ENCODE measurements at places on chromosomes 1 and 21.

- DNase-seq, result no peak
Measured at GRCh38 chr1:31640964-31641363, 3.7 kb downstream of the PEF1 start.

DNA sequence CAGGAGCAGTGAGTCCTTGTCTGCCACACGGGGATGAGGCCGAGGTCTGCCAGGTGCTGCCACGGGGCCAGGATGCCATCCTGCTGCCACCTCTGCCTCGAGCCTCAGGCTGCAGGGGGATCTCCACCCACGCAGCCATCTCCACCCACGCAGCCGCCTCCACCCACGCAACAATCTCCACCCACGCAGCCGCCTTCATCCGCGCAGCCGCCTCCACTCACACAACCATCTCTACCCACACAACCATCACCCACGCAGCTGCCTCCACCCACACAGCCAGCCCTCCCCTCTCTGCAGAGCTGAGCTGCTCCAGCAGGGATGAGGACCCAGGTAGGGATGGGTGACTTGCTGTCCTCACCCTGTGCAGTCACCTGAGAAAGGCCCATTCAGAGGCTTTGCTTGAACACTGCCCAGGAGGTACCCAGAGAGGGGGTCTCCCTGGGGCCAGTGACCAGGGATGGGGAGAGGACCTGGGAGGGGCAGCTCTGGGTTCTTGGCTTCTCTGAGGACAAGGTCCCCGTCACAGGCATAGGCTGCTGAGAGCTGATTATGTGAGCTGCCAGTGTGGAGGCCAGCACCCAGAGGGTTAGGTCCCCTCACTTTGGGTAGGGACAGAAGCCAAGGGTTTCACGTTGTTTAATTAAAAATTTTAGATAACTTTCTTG, 46.6 kb upstream of the TTC34 start:
- no peak for DNase-seq

DNA sequence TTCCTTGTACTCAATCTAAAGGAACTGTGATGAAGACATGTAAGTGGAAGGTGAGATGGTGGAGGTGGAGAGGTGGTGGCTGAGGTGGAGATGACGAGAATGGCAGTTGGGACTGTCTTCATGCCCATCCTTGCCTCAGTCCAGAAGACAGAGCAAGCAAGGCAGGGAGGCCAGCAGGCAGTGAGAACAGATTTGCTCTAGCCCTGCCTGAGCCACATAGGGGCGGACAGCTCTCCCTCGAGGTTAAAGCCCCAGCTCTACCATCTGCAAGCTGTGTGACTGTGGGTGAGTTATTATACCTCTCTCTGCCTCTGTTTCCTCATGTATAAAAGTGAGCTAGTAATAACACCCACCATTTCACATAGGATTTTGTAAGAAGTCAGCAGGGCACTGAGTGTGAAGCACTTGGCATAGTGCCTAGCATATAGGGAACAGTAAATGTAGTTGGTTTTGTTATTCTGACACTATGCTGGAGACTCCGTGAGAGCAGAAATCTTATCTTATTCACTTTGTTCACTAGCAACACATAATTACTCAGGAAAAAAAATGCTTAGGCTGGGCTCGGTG, 4.8 kb upstream of the FAM110D start:
- no peak for DNase-seq

DNA sequence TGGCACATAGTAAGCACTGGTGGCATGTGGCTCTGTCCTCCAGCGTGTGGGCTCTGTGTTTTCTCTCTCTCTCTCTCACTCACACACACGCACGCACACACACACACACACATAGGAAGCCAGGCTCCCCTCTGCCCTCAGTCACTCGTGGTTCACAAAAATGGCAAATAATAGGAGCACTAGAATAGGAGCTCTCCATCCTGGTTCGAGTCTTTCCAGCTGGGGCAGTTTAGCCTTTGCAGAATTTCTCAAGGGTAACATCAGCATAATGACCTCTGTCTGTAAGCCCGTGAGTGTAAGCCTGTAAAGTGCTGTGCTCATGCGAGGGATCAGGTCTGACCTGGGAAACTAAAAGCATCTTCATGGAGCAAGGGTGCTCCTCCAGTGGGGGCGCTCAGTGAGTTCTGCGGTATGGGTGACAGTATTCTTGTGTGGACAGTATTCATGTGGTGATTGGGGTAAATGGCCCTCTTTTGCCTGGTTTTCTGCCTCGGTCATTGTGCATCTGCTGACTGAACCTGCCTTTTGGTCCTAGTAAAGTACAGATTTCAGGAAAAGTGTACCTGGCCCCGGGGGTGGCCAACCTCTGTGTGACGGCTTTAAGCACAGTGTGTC, 842 bp upstream of the ZC3H12A start:
- no peak for DNase-seq

GRCh38 chr1:119551218-119551617, 44.2 kb downstream of the HSD3B1 start:
- no peak for DNase-seq

- DNase-seq, result no peak
Measured at GRCh38 chr21:41393876-41394465, 32.1 kb upstream of the MX1 start.

DNA sequence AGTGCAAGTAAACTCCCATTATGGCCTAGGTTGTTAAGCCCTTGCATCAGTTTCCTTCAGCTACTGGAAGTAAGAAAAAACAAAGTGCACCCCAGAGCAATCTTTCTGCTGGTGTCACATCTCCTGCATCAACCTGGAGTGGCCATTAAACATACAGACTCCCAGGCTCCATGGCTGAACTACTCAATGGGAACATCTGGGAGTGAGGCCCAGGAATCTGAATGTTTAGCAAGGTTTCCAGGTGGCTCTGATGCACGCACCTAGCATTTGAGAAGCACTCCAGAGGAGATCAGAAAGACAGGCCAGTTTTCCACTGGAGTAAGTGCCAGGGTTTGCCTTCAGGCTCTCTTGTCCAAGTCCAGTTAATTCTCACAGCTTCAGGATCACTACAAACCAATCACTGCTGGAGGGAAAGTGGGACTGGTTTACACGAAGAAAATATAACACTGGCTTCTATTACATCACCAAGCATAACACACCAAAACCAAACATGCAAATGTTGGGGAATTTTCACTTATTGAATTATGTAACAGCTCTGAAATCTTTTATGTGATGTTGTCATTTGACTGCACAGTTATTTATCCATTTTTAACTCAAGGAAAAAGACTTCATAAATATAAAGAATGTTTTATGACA, 22.3 kb upstream of the ABCA4 start:
- no peak for DNase-seq

DNA sequence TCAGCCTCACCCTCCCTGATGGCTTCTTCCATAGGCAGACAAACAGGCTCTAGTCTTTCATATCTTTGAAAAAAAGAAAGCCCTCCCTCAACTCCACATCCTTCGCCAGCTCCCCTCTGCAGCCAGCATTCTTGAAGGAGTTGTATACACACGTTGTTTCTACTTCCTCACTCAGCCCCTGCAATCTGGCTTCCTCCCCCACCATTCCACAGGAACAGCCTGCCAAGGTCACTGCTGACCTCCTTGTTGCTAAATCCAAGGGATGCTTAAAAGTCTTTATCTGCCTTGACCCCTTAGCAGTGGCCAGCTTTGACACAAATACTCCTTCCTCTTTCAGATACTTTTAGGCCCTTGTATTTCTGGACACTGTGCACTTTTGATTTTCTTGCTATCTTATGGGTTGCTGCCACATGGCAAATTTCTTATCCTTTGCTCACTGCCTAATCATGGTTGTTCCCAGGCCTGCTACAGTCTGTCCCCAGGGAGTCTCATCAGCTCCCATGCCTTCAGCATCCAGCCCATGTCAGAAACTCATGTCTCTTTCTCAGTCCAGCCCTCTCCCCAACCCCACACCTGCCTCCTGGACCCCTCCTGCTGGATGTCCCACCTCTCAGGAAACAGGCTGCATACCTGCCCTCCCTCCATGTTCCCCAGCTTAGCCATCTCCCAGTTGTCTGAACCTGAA, 8.3 kb downstream of the FAM229A start:
- DNase-seq, result no peak
